ENCODE measurements at places on chromosomes 3 and 15.

DNA sequence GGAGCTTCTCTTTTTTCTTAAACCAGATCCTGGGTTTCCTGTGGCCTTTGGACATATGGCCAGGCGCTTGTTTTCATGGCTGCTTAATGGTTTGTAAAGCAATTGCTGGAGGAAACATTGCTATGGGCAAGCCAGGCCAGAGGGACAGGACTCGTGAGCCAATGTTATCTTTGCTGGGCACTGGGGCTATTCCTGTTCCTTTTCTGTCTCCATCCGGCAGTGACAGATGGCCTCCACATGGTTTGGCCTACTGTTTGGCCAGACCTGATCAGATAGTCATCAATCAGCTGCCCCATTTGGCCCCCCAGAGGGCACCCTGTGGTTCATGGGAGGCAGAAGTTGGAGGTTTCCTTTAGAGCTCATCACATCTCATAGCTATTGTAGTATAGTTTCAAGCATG lies 326.1 kb upstream of the ROPN1 start:
- DNase-seq: no peak

GRCh38 chr3:169510693-169511010 lies 152.9 kb downstream of the MECOM start:
- DNase-seq: no peak

DNA sequence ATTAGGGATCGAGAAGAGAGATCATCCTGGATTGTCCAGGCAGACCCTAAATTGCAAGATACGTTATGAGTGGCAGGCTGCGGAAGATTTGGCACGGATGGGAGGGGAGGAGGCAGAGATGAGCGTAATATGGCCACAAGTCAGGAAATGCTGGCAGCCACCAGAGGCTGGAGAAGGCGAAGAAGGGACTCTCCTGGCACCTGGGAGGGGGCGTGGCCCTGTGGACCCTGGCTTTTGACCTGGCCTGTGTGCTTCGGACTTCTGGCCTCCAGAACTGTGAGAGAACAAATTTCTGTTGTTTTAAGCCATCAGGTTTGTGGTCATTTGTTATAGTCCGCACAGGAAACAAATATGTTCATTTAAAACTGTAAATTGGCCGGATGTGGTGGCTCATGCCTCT lies 31.9 kb upstream of the IGF1R start:
- no peak for DNase-seq

- peak; percentile 30 for DNase-seq
Measured at GRCh38 chr3:107767897-107768605, 245.3 kb downstream of the BBX start.

DNA sequence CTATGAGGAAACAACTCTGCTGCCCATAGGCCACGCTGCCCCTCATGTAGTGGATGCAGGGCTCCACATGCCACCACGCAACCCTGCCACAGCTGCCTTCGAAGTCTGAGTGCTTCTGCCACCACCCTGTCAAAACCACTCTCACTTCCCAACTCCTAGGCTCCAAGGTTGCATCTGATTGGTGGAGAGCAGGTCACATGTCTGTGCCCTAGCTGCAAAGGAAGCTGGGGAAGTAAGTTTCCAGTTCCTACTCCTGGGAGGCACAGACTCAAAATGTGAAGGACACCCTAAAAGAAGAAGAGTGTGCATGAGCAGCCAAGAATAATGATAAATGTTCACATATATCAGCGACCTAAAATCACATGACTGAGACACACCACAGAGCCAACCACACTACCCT lies 31.9 kb upstream of the TICRR start:
- no peak for DNase-seq

GRCh38 chr3:11629716-11630115 lies 14.0 kb downstream of the VGLL4 start:
- no peak for DNase-seq

- no peak for DNase-seq
Measured at GRCh38 chr3:171026597-171027293, at the start of gene SLC2A2. TSS of gene SLC2A2 (minus strand) at chr3:171026720. CDS start at chr3:171026670, 50 bp downstream.

DNA sequence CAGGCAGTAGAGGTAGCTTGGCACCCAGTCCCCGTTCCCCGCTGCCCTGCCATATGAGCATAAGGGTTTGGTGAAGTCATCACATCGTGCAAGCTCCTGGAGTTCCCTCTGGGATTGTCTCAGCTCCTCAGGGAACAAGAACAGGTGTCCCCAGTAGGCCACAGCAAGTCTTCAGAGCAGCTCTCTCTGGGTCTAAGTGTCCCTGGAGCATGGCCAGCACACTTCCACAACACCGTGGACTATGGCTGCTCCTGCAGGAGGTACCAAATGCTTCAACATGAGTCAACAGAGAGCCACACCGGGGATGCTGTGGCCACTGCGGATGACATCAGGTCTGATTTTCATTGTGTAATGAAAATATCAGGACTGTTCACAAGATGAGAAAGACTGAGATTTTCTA lies 23.1 kb downstream of the ABHD6 start:
- no peak for DNase-seq

GRCh38 chr3:78516937-78517336 lies 1250.9 kb downstream of the ROBO1 start:
- DNase-seq: no peak

DNA sequence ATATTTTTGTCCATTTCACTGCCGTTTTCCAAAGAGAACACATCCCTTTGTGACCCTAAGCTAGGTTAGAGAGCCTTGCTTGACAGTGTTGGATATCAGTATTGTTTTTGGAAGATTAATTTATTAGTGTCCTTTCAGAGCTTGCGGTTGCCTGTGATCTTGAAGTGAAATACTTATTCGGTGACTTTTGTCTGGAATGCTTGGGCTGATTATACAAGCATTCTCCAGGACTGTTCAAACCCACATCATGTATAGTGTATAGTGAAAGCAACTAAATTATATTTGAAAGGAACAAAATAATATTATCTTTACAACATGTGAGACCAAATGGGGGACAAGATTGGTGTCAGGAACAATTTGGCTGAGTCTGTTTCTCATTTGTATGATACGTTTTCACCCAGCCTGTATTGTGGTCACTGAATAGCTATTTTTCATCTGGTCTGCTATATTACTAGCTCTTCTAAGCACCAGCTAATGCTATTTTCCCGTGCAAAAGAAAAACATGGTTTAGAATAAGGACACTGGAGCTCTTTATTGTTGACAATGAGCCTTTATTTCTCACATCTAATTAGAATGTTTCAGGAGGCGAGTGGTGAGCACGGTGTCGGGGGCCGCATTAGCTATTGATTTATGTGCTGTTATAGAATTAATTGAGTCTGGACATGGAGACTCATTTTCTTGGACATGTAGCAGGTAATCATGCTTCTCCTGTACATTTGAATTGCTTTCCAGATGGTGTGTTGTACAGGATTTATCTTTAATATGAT lies 158.1 kb downstream of the APBA2 start:
- no peak for DNase-seq

GRCh38 chr15:69104050-69104750 lies 56.2 kb upstream of the GLCE start:
- no peak for DNase-seq

DNA sequence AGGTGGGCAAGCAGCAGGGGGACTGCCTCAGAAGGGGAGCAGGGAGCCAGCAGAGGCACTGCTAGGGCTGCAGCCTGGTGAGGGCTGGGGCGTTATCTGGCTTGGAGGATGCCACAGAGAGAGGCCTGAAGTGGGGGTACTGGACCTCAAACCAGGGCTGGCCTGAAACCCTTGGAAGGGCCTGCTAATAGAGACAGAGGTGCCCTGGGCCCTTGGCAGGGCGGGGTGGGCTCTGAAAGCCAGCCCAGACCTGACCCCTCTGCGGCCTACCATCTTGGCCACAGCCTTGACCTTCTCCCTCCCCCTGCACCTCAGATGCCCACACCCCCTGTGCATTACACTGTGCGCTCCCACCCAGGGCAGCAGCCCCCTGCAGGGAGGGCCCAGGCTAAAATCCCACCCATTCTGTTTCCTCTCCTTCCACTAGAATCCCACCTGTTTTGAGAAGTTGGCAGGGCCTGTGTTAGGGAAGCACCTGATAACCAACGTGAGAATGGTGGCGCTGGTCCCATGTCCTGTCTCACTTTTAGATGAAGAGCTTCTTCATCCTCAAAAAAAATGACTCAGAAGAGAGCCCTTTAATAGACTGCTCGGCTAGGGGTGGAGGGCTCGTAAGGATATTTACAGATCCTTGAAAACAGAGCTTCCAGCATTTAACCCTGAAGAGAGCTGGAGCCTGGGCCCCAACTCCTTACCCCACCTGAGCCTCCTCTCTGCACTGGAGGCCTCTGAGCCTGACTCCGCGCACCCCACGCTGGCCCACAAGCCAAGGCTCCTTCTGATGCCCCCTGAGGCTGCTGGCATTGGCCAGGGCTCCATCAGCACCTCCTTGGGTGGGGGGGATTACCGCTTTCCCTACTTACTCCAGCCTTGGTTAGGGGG lies 29.8 kb downstream of the LOXL1 start:
- DNase-seq: no peak

DNA sequence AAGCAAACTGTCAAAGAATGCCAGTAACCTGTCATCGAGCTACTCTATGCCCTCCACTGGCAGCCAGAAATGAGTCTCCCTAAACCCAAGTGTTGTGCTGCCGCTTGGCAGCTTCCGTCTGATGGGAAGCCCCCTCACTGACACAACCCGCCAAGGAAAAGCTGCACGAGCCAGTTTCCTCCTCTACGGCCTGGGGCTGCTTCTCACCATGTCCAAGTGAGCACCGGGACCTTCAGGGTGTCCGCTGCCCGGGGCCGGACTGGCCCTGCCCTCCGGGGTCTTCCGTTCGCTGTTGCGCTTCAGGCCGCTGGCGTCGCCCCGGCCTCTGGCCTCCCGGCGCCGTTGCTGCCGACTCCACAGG lies 490 bp downstream of the TOMM70 start:
- DNase-seq: no peak

- no peak for DNase-seq
Measured at GRCh38 chr3:79113876-79114275, 653.9 kb downstream of the ROBO1 start.

DNA sequence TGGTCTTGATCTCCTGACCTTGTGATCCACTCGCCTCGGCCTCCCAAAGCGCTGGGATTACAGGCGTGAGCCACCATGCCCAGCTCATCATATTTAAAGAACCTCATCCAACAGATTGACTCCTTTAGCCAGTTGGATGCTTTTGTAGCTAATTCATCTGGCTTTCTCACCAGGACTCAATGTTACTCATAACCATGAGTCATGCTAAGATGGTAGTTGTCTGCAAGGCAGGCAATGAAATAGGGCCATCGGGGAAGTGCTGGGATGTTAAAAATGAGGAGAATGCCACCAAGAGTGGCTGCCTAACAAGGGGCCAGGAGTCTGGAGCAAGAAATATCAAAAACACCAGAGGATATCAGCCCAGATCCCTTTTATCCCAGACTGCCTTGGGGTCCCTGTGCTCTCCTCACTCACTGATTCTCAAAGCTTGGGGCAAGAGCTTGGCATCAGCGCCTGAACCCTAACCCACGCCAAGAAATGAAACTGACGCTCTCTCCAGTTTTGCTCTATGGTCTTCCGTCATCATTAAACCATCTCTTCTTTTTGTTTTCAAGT lies 7.4 kb upstream of the PCOLCE2 start:
- DNase-seq: no peak

- no peak for DNase-seq
Measured at GRCh38 chr3:190249414-190249813, 72.8 kb downstream of the CLDN1 start.

GRCh38 chr3:161475905-161476304 lies 20.7 kb upstream of the OTOL1 start:
- no peak for DNase-seq

GRCh38 chr3:146550743-146551510 lies 6.5 kb upstream of the PLSCR1 start:
- DNase-seq: no peak

DNA sequence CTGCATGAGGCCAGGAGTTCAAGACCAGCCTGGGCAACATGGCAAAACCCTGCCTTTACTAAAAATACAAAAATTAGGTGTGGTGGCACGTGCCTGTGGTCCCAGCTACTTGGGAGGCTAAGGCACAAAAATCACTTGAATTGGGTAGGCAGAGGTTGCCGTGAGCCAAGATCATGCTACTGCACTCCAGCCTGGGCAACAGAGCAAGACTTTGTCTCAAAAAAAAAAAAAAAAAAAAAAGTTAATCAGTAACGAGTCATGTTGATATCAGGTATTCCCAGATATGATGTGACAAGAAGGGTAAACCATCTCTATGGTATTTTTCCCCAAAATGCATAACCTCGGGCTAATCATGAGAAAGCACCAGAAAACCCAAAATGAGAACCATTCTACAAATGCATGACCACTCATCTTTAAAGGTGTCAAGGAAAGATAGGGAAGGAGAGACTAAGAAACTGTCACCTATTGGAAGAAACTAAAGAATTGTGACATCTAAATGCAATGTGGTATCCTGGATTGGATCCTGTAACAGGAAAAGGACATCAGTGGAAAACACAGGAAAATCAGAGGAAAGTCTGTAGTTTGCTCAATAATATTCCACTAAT lies 66.5 kb upstream of the MAP4 start:
- no peak for DNase-seq

DNA sequence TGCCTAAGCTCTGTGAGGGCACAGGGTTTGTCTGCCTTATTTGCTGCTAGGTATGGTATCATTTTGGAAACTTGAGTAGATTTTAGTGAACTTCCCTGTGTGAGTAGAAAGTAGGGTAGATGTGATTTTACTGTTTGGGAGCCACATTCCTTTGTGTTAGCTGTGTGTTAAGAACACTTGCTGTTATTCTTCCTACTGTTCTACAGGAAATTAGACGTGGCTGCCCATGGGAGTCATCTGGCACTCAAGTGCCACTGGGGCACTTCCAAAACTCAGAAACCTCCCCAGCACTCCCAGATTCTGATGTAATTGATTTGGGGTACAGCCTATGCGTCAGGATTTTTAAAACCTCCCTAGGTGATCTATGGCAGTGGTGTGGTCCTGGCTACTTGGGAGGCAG lies 369.9 kb upstream of the C2CD4B start:
- DNase-seq: no peak

DNA sequence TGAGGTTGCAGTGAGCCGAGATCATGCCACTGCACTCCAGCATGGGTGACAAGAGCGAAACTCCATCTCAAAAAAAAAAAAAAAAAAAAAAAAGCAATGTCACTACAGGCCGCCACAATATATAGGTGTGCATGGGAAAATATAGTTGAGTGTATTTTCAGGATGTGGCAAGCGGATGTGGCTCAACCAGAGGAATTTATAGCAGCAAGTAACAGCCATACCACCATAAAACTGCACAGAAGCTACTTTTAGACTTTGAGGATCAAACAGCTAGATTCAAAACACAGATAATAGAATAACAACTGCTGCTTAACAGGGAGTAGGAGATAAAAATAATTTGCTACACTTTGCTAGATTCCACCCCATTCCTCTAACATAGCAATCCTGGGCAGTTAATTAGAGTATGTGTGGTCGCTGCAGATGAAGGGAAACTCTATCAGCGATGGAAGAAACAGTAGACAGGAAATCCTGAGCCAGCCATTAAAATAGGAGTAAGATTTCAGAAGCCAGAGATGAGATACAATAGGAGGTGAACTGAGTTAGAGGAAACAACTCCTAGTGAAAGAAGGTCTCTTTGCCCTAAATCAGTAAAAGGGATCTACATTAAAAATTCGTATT lies 318.7 kb upstream of the STT3B start:
- DNase-seq: no peak

GRCh38 chr15:91783008-91783407 lies 70.5 kb upstream of the SLCO3A1 start:
- no peak for DNase-seq

- no peak for DNase-seq
Measured at GRCh38 chr15:67792250-67792942, 32.9 kb upstream of the SKOR1 start.

GRCh38 chr3:97910931-97911351 lies 61.3 kb downstream of the RIOX2 start:
- DNase-seq: no peak
